ENCODE measurements at places on chromosomes 7 and 10.

DNA sequence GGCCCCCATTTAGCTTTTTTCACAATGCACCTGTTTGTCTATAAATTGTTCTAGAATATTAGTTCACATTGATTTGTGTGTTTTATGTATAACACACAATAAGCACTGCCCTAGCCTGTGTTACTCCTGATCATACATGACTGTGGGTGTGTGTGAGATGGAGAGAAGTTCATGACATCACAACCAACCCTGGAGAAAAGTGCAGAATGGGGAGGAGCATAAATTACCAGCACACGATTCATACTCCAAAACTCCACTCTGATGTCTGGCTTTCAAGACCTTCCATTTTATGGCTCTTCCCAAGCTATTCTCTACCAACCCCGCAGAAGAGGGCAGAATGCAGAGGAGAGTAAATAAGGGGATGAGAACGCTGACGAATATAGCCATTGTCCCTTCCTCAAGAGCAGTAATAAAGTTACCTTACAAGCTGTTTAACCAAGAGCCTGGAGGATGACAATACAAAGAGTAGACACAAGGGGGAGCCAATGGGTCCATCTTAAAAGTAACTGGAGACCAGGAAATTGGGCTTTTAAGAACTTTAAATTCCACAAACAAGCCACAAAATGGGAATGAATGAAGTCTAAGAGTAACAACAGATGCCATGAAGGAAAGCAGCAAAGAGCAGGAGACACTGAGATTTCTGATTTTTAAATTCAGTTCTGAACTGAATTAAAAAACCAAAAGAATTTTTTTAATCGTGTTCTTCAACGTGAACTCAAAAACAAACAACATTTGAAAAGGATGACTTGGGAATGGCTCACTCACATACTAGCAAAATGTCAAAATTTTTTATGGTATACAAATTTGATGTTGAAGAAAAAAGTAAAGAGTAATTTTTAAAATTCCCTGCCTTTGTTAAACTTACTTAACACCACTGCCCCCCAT is 159.6 kb downstream of the PARD3 start:
- DNase-seq, result peak; percentile 85

DNA sequence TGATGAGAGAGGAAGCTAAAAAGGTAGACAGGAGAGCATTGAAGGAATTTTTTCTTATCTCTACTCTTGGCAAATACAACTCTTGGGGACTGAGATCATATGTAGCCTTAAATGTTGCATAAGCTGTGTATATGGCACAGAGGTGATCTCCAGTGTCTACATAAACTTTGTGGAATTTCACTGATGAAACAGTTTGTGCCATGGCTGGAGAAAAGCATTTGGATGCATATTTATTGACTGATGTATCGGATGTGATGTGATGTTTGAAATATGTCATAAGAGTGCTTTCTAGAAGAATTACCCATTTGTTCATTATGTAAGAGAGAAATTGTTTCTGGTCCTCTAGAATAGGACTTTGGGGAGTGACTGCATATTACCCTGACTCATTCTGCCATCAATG is 244.9 kb upstream of the LRRTM3 start:
- DNase-seq, result no peak

DNA sequence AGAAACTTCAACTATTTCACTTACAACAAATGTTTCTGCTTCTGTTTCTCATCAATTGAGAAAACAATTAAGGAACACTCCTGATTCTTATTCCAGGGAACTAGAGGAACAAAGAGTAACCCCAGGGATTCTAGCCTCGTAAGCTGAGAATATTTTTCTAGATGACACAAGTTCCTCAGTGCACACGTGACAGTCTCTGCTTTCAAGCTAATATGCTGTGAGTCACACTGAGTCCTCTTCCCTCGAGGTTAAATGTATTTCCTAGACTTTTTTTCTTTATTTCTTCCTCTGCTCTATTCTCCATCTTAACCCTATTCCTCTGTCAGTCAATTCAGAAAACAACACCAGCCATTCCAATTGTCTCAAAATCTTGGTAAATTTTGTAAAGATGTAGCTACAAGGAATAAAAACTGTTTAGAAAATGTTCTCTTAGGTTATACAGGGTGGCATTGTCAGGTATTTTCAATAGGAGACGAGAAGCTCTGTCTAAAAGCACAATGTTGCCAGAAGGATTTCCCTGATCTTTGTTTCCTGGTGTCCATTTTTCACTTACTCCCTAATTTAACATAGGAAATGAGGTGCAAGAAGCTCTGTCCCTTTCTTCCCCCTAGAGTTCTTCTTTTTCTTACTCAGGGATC is 5.8 kb upstream of the C1GALT1 start:
- DNase-seq, result peak; percentile 93

DNA sequence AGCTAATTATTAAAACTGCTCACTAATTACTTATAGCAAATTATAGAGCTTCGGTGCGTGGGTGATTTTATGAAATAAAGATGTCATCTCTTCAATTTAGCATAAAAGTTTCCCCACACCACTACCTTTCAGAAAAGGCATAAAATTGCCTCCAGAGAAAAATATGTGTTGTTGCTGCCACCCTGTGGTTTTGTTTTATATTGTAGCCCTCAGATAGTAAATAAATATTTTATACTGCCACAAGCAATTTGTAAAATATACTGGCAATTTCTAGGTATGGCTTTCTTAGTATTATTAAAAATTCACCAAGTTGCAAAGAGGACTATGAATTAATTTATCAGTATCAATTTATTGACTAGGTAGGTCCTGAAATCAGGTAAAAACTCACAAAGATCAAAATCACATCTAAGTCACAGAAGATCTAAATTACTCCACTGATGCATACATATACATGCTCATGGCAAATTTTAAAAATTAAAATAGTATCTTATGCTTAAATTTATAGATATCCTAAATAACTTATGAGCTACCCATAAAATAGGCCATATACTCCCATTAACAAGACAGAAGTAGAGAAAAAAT is 26.5 kb downstream of the ASNS start:
- peak; percentile 55 for DNase-seq

DNA sequence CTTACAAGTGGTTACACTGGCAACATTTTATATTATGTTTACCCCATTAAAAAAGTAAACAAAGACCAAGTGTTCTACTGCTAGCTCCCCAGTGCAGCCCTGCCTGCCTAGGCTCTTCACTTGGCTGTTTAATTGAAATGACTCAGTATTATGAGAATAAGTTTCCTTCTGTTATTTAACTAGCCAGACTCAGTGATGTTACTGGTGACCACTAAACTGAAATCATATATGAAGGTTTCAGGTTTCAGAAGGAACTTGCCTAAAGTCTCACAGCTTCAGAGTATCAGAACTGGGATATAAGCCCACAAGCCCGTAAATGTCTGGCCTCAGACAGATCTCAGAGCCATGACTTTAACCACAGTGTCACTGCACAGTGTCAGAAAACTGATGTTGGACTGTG is 66.8 kb upstream of the EXOC4 start:
- DNase-seq, result no peak

GRCh38 chr7:31341141-31341540 is 615 bp upstream of the NEUROD6 start:
- no peak for DNase-seq

- DNase-seq, result peak; percentile 8
These were observed 179.5 kb upstream of the PLXNA4 start for GRCh38 chr7:132755538-132756483.

DNA sequence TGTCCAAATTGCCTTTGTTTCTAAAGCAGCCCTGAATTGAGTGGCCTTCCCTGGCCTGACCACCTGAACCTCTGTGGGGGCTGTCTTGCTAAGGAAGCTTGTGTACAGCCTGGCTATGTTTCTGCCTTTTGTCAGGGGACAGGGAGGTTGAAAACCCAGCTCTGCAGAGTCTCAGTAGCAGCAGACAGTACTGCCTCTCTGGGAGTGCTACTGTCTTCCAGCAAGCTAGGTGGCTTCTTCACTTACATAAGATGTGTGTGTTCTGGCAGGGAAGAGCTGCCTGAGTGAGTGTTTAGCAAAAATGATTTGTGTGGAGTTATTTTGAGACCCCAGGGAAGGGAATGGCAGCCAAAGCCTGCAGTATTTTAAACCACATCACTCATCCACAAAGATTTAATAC is 57.4 kb downstream of the LRRC4 start:
- no peak for DNase-seq

DNA sequence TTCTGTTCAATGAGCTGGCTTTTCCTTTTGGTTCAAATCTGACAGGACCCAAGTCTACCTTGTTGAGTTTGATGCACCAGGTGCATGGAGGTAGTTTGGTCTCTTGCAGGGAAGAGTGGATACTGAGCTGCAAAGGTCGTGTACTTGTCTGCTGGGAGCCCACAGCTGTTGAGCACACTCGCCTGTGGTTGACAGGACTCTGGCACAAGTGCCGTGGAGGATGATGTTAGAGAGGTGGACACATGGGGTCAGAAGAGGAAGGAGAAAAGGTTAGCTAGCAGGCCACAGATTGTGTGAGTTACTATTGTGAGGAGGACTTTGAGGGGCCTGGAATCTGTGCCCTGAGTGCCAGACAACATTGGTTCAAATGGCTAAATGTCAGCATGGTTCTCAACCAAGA is 197.3 kb downstream of the CREB5 start:
- no peak for DNase-seq

All from dermis blood vessel endothelial cell (primary cell).